ENCODE measurements at places on chromosomes 2 and 18.

- DNase-seq: no peak
These were observed 118.4 kb downstream of the LRRC30 start for GRCh38 chr18:7349181-7349837.

GRCh38 chr2:15844211-15844801, 96.0 kb upstream of the MYCN start:
- no peak for DNase-seq

GRCh38 chr2:207233731-207234130, 68.0 kb upstream of the KLF7 start:
- DNase-seq: no peak

DNA sequence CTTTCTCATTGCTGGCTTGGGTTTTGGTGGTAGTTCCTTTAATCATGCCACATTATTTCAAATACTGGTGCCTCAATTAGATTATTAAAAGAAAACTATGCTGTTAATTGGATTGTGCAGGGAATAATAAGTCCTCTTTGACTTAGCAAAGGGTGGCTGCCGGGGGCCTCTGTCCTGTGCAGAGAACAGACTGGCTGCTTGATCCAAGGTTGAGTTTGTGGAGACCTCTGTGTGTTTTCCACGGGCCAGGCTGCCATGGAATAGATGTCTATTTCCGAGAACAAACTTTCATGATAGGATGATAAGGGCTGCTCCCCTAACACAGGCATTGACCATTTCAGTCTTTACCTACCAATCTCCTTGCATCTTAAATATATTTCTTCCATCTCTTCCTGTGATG, 30.4 kb upstream of the OTOS start:
- no peak for DNase-seq

GRCh38 chr18:35577045-35577848, 4.3 kb upstream of the GALNT1 start:
- DNase-seq: no peak

DNA sequence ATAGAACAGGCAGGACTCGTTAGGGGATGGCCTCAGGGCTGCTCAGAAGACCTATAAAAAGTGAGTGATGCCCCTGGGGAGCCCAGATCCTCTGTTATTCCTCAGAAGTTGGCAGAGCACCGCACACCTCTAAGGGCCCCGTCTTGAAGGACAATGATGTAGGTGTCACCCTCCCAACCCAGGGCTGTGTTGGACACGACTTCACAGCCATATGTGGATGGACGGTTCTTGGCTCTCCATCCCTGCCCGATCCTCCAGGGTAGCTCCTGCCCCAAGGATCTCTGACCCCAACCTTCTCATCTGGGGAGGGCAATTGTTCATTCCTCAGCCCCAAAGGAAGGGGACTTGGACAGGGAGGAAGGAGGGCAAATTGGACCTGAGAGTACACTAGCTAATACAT, 246.1 kb downstream of the DYSF start:
- DNase-seq: no peak

GRCh38 chr2:185643434-185643833, 95.2 kb upstream of the FSIP2 start:
- DNase-seq: no peak

GRCh38 chr2:98282109-98282508, 64.1 kb upstream of the CNGA3 start:
- DNase-seq: no peak

DNA sequence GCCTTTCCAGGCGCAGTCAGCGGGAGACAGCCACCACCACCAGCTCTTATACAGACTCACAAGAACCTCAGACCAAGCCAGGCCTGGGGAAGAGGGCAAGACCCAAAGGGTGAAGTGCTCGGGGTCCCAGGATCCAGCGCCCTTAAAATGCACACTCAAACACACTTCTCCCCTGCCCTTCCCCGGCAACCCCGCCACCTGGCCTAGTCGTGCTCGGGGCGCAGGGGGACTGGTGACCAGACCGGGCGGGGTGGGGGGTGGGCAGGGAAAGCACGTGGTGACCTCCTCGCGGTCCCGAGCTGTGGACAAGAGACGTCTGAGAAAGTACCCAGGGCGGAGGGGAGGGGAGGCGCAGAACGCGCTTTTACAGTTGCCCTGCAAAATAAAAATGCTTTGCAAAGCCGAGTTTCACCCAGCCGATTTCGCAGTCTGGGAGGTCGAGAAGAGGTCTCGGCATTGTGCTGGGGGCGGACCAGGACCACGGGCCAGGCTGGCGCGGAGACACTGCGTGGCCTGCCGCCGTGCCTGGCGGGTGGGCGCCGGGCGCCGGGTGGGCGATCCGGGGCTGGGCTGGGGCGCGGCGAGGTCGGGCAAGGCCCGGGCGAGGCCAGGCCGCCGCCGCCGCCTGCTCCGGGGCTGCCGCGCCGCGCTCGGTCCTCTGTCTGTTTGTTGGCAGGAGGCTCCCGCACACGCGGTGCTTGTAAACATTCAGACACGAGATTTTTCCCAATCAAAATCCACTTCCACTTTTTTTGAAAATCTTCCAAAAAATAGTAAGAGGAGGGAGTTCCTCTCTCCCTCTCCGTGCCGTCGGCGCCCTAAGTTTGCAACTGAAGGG, 2.0 kb downstream of the BCL11A start:
- DNase-seq: no peak

- no peak for DNase-seq
These were observed 23.9 kb upstream of the BOD1L2 start for GRCh38 chr18:57122936-57123510.

GRCh38 chr18:11105463-11105862, 43.9 kb downstream of the PIEZO2 start:
- no peak for DNase-seq

DNA sequence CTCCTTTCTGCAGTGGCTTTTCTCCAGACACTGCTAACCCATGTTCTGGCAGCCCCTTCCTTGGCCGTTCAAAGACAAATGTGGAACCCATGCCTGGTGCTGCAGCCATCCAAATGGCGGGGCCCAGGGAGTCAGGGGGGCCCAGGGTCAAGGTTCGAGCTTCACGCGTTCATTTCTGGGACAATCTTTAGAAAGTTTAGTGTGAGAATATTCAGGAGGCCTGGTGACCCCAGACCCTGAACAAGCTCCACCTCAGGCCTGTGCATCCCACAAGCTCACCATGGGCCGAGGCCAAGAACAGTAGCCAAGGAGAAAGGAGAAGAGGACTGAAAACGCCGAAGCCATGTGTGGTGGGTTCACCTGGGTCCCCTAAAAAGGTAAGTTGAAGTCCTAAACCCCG, 54.4 kb downstream of the ANKMY1 start:
- no peak for DNase-seq

All from activated CD8-positive, alpha-beta memory T cell treated with anti-CD3 and anti-CD28 coated beads for 1 hour (primary cell).